Stimulated activated CD4-positive, alpha-beta T cell treated with anti-CD3 and anti-CD28 coated beads, Interleukin-4, amount 100 ng/mL, for 48 hours (primary cell): ENCODE measurements at places on chromosomes 11 and 22.

DNA sequence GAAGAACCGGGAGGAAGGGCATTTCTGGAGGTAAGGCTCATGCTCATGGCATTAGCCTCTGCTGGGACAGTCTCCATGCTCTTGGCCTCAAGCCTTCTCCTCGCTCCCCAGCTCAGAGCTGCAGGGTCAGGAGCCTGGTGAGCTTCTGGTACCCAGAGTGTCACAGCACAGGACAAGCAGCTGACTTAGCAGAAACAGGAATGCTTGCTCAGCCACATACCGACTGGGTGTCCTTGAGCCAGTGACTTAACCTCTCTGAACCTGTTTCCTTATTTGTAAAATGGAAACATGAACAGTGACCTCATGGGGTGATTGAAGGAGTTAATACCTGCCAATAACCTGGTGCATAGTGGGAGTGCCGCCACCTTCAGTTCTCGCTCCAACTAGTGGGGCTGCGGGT, 68.1 kb upstream of the RASD2 start:
- DNase-seq, result no peak

GRCh38 chr22:27152033-27152432, 494.6 kb downstream of the MIAT start:
- DNase-seq, result no peak

GRCh38 chr11:48043111-48043990, 63.0 kb downstream of the PTPRJ start:
- DNase-seq, result no peak

GRCh38 chr11:46450846-46451477, 59.4 kb upstream of the CHRM4 start:
- no peak for DNase-seq

DNA sequence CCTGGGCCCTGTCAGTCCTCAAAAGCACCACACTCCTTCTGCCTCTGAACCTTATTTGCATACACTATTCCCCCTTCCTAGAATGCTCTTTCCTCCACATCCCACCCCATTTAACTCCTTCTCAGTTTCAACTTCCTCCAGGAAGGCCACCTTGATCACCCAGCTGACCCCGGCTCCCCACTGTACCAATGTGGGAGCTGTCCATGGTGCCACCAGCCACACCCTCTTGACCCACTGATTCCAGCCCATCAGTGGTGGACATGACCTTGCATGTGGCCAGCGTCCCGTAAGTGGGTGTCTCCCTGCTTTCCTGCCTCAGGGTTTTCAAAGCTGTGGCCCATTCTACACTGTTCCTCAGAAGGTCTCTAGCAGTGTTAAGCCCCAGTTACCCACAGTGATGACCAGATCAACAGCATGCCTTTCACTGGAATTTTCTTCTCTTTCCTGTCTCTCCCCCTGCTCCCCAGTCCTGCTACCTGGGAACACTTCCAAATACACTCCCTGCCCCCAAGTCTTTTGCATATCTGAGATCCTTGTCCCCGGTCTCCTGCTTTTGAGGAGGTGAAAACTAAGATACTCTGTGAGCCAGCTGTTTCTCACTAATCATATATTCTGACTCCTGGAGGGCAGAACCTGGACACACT, 346.6 kb downstream of the MN1 start:
- no peak for DNase-seq

DNA sequence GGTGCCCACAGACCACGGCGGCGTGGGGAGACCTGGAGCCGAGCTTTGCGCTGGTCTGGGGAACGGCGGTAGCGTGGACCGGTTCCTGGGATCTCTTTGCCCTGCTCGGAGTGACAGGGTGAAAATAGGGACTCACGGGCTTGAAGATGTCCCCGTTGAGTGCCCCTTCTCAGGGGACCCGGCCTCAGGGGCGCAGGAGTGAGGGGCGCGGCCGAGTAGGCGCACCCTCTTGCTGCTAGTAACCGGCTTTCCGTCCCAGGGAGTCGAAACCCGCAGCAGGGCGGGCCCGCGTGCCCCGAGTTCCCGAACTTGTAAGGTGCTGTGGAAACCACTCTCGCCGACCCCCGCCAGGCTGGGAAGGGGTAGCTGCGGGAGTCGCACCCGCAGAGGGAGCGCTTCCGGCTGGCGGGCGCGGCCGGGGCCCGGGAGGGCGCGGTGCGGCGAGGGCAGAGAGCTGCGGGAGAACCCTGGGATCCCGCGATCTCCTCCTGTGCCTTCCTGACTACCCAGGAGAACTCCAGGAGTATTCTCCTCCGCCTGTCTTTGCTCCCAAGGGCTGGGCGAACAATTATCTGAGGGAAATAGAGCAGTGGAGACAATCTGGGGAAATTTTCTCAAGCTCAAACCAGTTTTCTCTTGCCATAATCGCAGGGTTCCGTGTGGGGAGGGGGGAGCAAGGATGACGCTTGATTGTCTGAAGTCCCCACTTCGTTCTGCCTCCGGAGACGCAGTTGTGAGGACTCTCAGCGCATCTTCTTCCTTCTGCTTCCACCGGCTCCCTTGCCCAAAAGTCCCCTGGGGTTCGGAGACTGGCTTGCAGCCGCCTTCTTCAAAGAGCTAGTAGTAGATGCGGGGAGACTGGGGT, 666 bp downstream of the NELL1 start:
- DNase-seq, result no peak
